ENCODE measurements at places on chromosomes 5 and 9. TPM values are rescaled to one million over a fixed set of nuclear protein-coding genes. Genes with fewer than 3 reads are reported as not detected.

The SCGB3A2 gene
- not detected for total RNA-seq

The CEL gene
- total RNA-seq: 0.16 TPM

The DBH gene
- total RNA-seq: not detected

The DOK3 gene
- total RNA-seq: 1.1 TPM

The MAST4 gene
- total RNA-seq: 3.4 TPM

The CBY3 gene
- 0.81 TPM for total RNA-seq

The TAS2R1 gene
- not detected for total RNA-seq

The ADAMTS6 gene
- total RNA-seq: 13.4 TPM

The IL9 gene
- not detected for total RNA-seq

The IL13 gene
- total RNA-seq: not detected

The SPINK4 gene
- not detected for total RNA-seq

The PCDHB12 gene
- total RNA-seq: 0.25 TPM

The HRH2 gene
- not detected for total RNA-seq
